Activated CD8-positive, alpha-beta memory T cell treated with anti-CD3 and anti-CD28 coated beads, Interleukin-2, amount 50 U/mL, for 4 hours (primary cell): ENCODE measurements at places on chromosomes 11 and 22.

GRCh38 chr11:1772270-1773130 lies 8.8 kb upstream of the CTSD start:
- peak; percentile 60 for DNase-seq

GRCh38 chr11:44687388-44687787 lies 39.4 kb upstream of the TSPAN18 start:
- no peak for DNase-seq

DNA sequence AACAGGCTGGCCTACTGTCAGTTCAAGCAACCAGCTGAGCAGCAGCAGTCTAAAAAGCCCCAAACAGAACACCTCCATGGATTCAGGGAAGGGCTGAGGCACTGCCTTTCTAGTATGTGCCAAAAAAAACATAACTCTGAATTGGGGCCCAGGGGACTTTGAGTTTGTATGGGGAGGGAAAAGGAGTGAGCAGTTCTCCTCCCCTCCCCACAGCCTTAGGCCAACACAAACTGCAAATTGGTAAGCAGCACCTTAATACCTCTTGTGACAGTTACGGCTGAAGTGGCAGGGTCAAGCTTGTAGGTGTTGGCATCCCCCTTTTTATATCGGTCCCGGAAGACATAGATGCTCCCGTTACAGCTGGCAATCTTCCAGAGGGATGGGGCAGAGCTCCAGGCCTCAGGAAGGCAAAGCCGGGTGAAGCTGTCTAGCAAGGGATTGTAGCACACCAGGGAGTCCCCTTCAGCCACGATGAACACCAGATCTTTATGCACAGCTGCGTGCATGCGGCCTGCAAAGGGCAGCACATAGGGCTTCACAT lies 6.0 kb downstream of the KBTBD4 start:
- no peak for DNase-seq

- no peak for DNase-seq
Observed at GRCh38 chr11:59416613-59417012, 9.6 kb downstream of the OR5A2 start.

GRCh38 chr22:49298834-49299750 lies 528.6 kb downstream of the BRD1 start:
- no peak for DNase-seq

GRCh38 chr11:26227301-26227746 lies 104.6 kb upstream of the ANO3 start:
- DNase-seq: no peak

- DNase-seq: no peak
Observed at GRCh38 chr11:134483291-134483690, 71.2 kb upstream of the B3GAT1 start.

DNA sequence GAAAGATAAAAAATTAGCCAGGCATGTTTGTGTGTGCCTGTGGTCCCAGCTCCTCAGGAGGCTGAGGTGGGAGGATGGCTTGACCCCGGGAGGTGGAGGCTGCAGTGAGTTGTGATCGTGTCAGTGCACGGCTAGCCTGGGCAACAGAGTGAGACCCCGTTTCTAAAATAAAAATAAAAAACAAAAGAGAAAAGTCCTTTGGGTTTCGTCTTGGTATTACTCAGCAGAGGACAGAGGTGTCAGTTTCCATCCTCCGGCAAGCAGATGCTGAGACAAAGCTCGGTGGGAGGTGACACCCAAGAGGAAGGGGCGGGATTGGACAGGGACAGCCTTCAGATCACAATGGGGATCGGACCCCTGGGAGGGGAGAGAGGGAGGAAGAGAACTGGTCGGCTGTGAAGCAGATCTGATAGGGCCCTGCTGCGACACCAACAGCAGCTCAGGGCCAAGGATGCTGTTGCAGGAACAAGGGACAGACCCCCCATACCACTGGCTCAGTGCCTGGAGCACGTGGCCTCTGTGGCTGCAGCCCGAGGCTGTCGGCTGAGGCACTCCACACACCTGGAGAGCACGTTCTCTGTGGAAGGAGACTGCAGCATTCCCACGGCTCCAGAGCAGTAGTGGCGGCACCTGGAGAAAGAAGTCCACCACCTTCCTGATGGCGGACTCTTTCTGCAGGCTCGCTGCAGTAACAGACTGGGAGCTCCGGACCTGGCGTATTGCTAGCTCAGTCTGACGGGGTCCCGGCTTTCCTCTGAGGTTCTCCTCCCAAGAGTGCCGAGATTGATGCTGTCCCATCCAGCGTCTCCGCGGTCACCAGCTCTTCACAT lies 5.2 kb upstream of the BID start:
- no peak for DNase-seq

DNA sequence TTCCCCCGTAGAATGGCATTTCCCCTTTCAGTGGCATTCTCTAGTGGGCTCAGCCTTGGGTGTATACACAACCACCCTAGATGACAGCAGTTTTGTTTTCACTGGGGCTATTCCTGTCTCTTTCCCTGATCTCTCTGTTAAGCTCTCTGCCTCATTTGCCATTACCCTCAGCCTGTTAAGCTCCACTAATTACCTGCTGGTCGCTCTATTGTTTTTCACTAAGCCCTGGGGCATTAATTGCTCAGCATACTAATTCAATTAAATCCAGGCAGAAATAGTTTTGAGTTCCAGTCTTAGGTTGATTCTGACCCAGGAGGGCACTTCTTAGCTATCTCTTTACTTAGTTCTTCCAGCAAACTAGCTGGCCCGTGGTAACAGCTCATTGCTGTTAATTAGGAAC lies 80.0 kb downstream of the BRD1 start:
- DNase-seq: no peak

- DNase-seq: no peak
Observed at GRCh38 chr11:111814557-111815320, 48.5 kb upstream of the PPP2R1B start.

DNA sequence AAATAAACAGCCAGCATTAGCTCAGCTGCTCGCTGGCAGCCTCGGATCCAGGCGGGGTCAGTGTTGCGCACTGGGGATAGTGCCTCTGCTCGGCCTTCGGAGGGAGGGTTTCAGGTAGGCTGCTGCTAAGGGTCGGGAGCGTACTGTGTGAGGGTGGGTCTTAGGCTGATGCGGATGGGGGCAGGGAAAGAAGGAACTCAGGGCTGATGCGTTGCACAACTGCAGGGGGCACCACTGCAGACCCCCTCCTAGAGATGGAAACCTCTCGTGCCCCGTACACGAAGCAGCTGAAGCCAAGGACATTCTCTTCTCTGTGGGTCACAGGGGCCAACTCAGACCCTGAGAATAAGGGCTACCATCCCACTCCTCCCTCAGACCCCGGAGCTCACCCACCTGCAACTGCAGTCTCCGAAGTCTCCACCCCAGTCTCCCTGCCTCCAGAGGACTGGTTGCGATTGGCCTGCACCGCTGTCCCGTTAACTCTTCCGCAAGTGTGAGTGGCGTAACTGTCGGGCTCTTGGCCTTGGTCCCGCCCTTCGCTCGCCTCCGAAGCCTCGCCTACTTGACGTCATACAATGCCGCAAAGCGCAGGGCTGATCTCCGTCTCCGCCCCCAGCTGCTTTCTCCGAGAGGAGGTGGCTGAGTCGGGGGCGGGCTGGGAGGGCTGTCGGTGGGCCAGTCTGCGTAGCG lies at the start of gene KBTBD3:
TSS of gene KBTBD3 (minus strand) at position 429 of the 690 bp plus-strand sequence. CDS start 18,250 bp downstream, outside the sequence.
- peak; percentile 98 for DNase-seq

DNA sequence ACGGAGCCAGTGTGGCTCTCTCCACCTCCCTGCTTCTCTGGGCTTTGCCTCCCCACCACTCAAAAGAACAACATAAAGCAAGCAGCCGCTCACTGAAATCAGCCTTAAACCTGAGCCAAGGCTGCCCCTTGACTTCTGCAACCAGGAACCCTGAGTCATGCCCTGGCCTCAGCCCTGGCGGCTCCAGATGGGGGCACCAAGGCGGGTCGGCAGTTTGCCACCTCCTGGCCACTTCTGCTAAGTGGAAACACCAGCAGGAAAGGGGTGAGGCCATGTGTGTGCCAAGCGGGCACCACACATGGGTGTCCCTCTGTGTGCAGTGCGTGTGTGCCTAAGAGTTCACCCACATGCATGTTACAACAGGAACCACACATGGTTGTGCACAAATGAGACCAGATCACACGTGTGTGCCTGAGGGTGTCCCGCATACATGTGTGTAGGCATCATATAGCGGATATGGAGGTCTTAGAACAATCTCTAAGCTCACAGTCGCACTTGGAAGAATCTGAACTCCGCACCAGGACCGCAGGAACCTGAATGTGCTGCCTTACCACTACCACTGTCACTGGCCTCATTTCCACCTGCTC lies 221.2 kb downstream of the MN1 start:
- no peak for DNase-seq

DNA sequence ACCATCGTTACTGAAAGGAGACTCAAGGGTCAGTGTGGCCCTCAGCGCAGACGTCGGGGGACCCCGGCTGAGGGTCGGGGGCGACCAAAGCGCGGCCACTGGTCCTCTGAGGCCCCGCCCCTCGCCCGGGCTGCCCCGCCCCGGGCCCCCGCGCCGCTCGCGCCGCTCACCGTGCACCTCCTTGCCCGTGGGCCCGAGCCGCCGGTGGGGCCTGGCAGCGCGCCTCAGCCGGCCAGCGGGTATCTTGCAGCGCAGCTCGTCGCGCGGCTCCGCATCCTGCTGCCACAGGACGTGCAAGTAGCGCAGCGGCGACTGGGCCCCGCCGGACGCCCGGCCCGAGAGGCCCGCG lies 419 bp downstream of the ANKRD54 start:
- DNase-seq: peak; percentile 45

DNA sequence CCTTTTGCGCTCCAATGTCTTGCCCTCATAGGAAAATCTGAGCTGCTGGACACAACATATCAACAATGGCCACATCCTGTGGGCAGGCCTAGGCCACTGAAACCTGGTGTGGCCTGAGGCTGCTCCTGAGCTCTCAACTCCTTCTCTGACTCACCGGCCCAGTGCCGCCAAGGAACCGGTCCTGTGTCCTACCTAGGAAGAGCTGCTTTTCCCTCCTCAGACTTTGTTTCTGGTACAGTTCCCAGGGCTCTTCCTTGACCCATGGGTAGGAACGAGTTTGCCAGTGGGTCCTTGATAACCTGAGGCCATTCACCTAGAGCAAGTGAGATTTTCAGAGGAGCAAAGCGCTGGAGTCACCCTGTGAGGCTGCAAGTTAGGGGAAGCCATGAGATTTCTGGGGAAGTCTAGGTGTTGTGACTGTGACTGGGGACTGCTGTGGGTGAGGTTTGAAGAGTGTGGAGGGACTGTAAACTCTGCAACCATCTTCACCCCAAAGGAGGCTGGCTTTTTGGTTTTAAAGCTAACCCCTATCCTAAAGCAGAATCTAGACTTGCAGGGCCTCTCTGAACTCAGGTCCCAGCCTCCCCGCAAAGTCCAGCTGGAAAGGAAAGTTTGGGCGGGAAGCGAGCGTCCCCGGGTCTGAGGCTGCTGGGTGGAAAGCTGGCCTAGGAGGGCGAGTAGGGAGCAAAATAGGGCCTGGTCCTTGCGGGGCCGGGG lies 12.0 kb upstream of the PAX6 start:
- no peak for DNase-seq

DNA sequence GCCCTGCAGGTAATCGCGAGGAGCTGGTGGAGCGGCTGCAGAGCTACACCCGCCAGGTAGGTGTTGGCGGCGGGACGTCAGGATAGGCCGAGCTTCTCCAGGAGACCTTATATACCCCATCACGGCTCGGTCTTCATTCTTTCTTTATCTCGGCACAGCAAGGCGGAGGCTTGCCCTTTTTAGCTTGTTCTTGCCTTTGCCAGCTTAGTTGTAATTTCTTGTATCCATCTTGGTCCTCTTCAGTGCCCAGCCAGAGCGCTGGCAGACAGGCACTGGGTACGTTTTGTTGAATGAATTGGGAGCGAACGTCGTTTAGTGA lies 459 bp downstream of the SF3B2 start:
- DNase-seq: no peak

GRCh38 chr11:46616551-46617133 lies 385 bp downstream of the HARBI1 start:
- DNase-seq: no peak

- DNase-seq: no peak
Observed at GRCh38 chr22:45155050-45155840, 8.5 kb upstream of the NUP50 start.

DNA sequence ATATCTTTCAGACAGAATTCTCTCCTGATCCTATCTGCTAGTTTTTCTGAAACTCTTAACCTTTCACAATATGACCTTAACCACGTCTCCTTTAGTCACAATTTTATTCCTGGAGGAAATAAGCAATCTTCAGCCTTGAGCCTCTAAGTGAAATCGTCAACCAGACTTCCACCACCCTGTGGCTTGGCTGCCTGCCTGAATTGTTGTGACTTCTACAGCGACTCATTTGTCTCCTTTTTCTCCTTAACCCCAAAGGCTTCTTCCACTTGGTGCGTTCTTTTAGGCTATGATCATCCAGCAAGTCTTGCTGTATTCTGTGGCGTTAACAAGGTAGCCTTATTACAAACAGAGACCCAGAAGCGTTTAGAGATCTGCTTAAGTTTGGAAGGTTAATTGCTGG lies 535.1 kb upstream of the ARHGAP42 start:
- no peak for DNase-seq

- no peak for DNase-seq
Observed at GRCh38 chr22:35835267-35835997, 117.8 kb downstream of the APOL5 start.

DNA sequence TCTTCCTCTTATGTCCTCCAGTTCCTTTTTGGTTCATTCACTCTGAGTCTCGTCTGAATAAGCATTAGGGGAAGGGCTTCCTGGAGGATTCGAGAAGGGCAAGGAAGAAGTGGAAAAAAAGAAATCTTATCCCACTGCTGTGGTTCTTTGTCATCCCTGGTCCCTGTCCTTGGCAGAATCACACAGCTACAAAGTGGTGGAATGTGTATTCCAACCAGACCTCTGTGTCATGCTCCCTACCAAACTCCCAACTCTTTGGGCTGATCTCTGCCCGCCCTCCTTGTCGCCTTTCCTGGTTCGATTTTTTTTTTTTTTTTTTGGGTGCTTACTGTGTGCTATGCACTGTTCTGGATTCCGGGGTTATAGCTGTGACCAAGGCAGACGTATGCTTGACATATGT lies 61.0 kb downstream of the TEAD1 start:
- no peak for DNase-seq

DNA sequence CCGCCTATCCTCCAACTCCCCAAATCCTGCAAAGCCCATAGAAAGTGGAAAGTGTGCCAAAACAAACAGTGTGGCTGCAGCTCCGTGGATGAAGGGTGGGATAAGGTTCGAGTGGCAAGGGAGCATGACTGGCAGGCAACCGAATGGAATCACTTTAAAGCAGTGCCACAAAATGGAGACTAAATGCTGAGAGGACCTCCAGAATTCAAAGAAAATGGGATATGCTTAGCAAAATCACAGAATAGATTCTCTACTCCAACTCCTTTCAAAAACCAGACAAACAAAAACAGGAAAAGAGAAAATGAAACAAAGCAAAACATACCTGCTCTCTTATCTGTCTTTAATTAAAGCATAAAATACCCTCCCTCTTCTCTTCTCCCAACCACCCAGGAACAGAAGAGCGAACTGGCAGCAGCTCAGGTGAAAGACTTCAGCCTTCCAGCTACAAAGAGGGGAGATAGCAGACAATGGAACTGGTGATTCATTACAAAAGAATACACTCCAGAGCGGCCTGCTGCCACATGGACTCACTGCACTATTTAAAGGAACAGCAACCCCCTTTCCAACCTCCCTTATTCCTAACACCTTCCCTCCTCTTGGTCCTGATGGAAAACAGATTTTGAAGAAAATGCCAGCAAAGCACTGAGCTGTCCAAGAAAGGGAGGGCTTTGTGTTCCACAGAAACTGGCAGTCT lies 118.5 kb downstream of the APOL5 start:
- no peak for DNase-seq
